ENCODE measurements at places on chromosomes 13 and 19.

GRCh38 chr13:26021516-26021915 is 30.3 kb downstream of the SHISA2 start:
- DNase-seq = no peak

DNA sequence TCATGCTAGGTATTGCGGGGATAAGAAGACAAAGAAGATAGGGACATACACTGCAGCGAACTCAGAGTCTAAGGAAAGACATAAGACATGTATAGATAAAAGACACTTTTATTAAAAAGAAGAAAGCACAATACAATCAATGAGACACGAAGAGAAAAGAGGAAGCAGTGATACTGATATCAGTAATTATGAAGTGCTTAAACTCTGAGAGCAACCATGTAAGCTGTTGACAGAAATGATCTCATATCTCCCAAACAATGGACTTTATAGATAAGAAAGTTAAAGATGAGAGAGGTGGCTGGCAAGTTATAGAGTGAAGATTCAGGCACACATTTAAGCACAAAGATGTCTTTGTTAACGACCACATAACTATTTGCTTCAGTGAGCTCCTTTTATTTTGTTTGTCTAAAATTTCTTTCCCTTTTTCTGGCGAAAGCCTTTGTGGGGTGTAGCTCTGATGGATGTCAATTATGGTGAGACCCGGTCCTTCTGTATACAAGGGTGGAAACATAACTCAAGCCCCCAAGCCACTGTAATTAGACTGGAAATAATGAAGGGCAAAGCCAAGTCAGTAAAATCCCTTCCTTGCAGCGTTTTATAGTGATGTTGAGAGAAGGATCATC is 818.0 kb upstream of the SLC10A2 start:
- DNase-seq = no peak

GRCh38 chr13:73058432-73058735 is 421 bp upstream of the KLF5 start:
- no peak for DNase-seq

DNA sequence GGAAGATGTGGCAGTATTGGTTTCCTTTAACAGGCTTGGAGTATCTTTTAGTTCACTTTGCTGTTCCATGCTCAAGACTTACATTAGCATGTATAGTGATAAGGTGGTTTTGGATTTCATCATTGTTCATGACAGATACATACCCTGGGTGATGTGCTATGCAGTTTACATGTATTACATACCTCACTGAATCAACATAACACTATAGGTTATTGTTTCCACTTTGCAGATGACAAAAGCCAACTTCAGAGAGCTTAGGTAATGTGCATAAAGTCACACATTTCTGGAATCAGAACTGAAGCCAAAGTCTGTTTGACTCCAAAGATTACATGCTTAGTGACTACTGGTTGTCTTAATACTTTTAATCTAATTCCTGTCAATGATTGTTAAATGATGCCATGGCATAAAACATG is 7.1 kb downstream of the COMMD6 start:
- no peak for DNase-seq

- no peak for DNase-seq
Observed at GRCh38 chr19:5452594-5453565, 2.3 kb upstream of the ZNRF4 start.

- no peak for DNase-seq
Observed at GRCh38 chr19:48992581-48993174, 431 bp downstream of the GYS1 start.

DNA sequence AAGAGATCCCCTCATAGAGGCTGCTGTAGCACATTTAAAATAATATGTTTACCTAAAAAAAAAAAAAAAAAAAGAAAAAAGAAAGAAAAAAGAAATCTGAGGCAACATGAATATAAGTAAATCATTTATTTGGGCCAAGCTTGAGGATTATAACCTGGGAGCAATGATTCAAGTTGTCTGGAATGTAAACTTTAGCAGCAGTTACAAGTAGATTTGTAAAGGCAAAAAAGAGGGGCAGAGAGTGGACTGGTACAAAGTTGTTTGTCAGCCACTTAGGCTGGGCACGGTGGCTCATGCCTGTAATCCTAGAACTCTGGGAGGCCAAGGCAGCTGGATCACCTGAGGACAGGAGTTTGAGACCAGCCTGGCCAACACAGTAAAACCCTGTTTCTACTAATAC is 11.3 kb downstream of the ZNF43 start:
- no peak for DNase-seq

GRCh38 chr13:90534617-90535370 is 812.7 kb upstream of the MIR17HG start:
- DNase-seq = no peak

DNA sequence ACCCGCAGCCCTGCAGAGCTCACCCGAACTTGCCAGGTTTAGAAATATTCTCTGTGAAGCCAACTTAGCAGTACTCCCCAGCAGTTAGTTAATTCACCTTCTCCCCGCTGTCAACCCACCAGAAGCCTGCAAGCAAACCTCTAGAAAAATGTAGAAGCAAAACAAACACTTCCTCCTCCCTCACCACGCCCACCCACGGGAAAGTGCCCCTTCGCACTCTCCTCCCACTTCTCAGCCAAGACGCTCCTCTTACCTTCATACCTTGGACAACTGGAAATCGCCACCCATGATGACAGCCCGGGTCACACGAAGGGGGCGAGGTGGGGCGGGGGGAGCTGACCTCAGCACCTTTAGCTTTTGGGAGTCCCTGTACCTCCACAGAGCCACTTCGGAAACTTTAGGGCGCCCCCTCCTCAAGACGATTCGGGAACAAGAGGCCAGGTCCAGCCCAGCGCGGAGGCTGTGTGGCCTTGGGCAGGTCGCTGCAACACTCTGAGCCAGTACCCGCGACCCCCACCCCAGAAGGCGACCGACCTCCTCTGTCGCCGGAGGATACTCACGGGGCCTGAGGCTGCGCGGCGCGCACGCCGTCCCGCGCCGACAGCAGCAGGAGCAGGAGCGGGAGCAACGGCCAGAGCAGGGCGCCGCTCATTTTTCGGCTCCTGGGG is 485 bp downstream of the CPAMD8 start:
- DNase-seq = no peak

GRCh38 chr19:55552620-55553019 is 7.3 kb upstream of the SBK3 start:
- no peak for DNase-seq

GRCh38 chr13:29453617-29454011 is 141.9 kb downstream of the SLC7A1 start:
- DNase-seq = no peak

- no peak for DNase-seq
Observed at GRCh38 chr13:33472446-33472845, 186.9 kb upstream of the STARD13 start.

DNA sequence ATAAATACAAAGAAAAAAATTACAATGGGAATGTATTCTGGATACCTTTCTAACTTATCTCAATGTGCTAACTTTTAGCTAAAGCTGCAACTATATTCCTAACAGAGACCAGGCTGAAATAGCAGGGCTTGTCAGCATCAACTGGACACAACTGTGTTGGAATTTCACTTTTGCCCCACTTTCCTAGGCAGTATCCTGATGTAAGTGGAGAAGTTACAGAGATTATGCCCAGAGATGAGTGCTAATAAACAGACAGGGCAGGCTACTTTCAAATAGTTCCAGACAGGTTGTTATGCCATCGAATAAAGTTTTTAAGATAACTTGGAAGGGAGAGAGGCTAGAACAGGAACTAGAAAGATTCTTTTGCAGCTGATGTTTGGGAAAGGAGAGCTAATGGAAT is 201.9 kb downstream of the KCTD12 start:
- no peak for DNase-seq

- no peak for DNase-seq
Observed at GRCh38 chr19:8850488-8850887, 18.3 kb downstream of the MBD3L1 start.

GRCh38 chr13:71866335-71867130 is 471 bp downstream of the DACH1 start:
- DNase-seq = no peak

GRCh38 chr19:56969759-56970178 is 129.2 kb upstream of the PEG3 start:
- no peak for DNase-seq

DNA sequence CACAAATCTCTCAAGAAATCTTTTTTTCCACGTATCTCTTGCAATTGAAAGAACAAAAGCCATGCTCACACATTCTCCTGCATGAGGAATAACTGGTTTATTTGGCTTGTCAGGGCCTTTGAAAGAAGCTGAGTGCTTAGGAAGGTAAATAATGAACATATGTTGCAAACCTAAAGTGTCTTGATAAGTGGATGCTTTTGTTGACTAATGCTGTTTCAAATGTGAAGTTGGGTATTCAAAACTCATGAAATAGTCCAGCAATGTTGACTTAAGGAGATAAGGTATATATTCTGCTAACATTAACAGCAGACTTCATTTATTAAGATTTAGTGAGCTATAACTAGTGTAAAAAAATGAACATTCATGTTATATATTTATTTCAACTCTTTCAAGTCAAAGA is 1792.7 kb upstream of the MIR17HG start:
- DNase-seq = no peak

GRCh38 chr19:1516395-1516753 is 3.6 kb upstream of the ADAMTSL5 start:
- DNase-seq = no peak

GRCh38 chr19:41226053-41226873 is 7.2 kb downstream of the AXL start:
- peak; percentile 2 for DNase-seq

- no peak for DNase-seq
Observed at GRCh38 chr13:34085204-34085603, 267.3 kb downstream of the RFC3 start.

- no peak for DNase-seq
Observed at GRCh38 chr19:41161903-41162302, 31.1 kb upstream of the CYP2S1 start.

DNA sequence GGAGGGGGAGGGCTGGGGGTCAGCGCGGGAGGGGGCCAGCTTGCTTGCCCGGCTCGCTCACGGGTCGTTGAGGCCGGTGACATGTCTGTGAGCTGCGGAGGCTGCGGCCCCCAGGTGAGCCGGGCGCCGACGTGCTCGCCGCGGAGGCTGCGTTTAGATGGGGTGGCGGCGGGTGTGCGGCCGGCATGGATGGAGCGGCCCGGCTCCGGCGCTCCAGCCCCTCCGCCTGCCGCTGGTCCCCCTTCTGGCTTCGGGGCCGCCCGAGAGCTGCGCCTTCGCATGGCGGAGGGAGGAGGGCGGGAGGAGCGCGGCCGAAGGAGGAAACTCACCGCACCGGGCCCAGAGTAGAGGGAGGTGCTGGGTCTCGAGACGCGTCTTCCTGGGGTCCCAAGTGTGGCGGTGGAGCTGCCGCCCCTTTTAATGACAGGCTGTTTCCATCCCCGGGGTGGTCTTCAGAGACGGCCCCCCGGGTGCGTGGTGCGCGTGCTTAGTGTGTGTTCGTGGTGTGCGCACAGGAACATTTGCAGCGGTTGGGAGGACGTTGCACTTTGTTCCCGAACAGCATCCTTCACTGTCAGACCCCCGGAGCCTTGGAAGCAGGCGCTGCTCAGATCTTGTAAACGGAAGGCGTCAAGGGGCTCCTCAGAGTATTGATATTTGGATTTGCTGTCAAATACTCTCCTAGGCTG is at the start of gene AKAP11:
Gene AKAP11 (plus strand): TSS at position 38 of the 689 bp plus-strand sequence. CDS start 14,197 bp downstream, outside the sequence.
- peak; percentile 11 for DNase-seq

DNA sequence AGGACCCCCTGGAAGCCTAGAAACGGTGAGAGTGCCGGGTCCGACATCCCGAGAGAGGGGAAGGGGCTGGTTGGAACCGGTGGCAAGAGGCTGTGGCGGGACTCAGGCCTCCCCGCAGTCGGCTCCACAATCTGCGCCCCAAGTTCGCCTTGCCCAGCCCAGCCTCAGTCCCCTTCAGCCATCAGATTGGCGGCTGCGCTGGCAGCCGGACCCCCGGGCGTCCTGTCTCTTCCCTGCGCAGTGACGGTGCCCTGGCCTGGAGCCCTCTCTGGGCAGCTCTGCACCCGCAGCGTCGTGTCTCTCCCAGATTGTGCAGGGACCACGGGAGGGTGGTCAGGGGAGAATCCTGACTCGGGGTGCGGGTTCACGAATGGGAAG is 315 bp downstream of the ZNF492 start:
- DNase-seq = no peak

GRCh38 chr13:28321756-28322155 is 173.2 kb downstream of the FLT1 start:
- DNase-seq = no peak

DNA sequence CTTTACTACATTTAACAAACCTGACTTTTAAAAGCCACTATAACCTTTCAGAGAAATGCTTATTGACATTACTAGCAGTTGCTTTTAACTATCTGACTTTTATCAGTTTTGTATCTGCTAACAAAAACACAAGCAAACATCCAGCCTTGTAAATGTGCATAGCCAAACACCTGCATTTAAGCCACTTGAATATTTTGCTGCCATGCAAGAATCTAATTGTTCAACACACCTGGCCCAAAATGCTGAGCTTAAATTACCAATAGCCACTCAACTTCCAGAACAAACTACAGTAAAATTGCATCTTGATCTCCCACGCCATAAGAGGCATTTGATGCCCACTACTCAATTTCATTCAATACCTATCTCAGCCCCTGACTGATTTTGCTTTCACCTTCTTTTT is 9.3 kb downstream of the ZIC5 start:
- no peak for DNase-seq

GRCh38 chr19:19634516-19635312 is 6.7 kb upstream of the LPAR2 start:
- DNase-seq = no peak

- no peak for DNase-seq
Observed at GRCh38 chr13:100828226-100828625, 153.6 kb upstream of the TMTC4 start.

- no peak for DNase-seq
Observed at GRCh38 chr19:28614634-28615545, 598.1 kb downstream of the UQCRFS1 start.

- no peak for DNase-seq
Observed at GRCh38 chr19:12670159-12670928, 3.7 kb downstream of the WDR83 start.

DNA sequence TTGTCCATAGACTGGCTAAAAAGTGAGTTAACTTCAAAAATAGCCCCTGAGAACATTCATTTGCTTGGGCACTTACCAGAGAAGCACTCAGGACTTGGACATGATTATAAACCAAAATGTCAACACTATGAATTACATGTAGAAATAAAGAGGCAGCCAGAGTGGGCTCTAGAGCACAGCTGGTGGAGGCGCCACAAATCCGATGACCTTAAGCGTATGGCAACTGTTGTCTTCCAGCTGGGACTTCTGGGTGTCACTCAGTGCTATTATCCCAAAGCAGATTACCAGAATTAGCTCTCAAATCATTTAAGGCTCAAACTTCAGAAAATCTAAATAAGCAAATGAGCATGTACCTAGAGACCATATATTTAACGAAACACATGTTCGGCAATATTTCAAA is 1255.5 kb upstream of the SLC10A2 start:
- no peak for DNase-seq

DNA sequence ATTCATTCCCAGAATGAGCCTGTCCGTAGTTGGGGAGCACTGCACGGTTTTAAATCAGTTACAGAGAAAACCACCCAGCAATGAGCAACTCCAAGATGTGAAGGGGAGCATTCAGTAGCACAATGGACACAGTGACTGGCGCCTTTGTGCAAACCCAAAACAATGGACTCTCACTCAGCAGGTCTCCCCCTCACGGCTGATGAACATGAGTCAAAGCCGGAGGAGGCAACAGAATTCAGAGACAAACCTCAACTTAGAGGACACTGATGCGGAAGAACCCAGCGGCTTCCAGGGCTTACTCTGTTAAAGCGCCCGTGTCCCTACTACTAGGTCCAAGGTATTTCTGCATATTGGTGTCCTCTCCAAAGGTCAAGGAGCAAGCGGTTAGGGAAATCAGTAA is 17.7 kb downstream of the PLEKHF1 start:
- DNase-seq = no peak
